ENCODE measurements at places on chromosomes 4 and X.

DNA sequence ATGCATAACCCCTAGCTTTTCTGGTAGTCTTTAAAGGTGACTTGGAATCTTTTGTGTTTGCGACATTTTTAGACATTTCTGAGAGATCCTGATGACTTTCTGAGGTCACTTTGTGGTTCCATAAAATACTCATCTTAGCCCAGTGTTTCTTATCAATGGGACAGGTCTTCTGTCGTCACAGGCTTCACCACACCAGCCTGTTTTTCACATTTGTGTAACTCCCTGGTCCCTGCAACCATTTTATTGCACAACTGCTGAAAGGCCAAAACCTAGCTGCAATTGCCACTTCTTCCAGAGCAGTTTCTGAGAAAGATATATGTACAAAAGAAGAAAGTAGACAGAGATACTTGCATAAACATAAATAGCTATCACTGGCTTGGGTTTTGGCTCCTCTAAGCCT is 120.9 kb downstream of the IL15 start:
- no peak for DNase-seq

DNA sequence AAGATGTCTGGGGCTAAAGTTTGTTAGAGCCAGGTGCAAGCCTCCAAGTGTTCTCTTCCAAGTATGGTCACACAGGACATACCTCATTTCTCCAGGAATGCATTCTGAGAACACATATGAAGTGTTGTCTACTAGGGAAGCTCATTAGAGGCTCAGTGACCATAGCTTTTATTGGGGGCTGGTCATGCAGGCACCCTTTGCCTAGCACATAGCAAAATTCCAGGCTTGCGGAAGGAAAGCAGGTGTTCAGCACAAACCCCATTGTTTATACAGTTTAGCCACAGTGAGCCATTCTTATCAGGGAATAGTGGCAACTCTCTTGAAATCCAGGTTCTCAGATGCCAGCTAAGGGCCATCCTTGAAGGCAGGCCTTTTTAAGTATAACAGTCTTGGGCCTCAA is 339.4 kb upstream of the ZCCHC13 start:
- DNase-seq: no peak

- DNase-seq: no peak
Observed at GRCh38 chr4:113469023-113469390, 292.5 kb downstream of the CAMK2D start.

DNA sequence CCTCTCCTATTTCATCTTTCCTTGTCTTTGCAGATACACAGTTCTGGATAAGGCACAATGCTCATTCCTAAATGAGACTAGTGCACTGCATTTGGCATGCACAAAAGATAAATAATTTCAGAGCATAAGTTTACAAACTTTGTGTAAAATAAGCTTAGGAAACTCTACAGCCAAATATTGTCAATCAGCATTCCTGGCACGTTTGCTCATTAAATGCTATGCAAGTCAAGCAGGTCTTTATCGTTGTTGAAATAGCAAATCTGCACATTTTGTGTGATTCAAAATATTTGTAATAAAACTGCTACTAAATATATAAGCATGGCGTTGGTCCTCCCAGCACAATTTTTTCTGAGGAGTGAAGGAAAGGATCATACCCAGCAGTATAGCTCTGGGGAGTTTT is 322.1 kb upstream of the NOCT start:
- no peak for DNase-seq

DNA sequence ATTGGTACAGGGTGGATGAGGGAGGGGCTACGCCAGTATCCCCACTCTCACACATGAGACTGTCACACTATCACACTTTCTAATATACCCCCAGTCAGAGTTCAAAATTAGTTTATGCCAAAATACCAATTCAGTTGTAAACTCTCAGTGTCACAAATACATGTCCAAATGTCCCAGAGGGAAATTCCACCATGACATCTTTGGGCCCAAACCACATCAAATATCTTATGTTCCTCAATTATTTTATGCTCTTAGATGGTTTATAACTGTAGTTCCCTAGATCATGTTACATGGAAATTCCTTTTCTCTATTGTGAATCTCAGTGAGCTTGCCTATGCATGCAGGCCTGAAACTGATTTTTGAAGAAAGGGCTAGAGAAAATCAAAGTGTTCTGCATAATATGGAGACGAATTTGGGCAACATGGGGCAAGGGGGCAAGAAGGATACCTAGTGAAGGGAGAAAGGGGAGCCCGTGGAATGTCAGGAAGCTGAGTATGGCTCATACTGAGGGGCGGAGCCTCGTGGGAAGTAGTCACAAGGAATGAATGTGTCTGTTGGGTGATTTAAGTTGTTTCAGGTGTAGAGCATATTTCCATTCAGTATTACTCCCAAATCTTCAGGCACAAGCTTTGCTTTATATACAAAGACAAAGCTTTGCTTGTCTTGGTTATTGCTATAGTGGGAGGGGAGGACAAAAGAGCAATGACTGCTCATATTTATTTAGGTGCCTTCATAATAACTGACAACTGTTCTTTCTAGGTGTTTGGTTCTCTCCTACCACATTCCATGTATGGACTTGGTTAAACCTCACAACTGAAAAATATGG is 40.8 kb downstream of the CLNK start:
- DNase-seq: no peak

GRCh38 chrX:150984169-150984824 is 1.2 kb downstream of the HMGB3 start:
- peak; percentile 10 for DNase-seq

DNA sequence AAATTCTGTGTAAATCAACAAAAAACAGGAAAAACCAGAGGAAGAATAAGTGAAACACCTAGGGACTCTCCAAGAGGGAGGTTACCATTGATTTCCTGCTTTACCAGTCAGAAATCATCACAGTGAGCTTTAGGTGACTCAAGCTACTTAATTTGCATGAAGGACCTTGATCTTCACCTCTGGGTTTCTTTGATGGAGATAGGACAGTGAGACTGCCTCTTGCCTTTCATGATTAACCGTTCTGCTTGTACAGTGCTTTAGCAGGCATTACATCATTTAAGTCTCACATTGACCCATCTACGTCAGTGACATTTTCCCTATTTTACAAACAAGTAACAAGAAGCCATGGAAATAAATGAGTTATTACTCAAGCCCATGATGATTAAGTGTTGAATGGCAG is 3.4 kb upstream of the GK start:
- DNase-seq: no peak

DNA sequence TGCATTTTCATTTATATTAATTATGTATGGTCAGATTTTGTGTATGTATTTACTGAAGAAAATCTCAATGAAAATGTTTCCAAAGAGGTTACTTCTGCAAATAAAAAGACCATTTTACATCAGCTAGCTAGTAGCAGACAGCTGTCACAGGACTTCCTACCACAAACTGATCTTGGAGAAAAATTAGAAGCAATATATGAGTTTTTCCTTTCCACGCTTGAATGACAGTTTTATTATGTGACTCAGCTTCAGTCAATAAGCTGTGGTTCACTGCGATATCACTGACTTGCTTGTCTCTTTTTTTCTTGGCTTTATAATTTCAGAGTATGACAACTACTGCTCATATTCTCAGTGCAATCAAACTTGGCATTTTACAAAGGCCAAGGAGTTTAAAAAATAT is 787.4 kb upstream of the GALNTL6 start:
- DNase-seq: no peak

- no peak for DNase-seq
Observed at GRCh38 chr4:107213880-107214279, 177.8 kb upstream of the DKK2 start.

- no peak for DNase-seq
Observed at GRCh38 chr4:118225511-118225910, 127.3 kb downstream of the PRSS12 start.

DNA sequence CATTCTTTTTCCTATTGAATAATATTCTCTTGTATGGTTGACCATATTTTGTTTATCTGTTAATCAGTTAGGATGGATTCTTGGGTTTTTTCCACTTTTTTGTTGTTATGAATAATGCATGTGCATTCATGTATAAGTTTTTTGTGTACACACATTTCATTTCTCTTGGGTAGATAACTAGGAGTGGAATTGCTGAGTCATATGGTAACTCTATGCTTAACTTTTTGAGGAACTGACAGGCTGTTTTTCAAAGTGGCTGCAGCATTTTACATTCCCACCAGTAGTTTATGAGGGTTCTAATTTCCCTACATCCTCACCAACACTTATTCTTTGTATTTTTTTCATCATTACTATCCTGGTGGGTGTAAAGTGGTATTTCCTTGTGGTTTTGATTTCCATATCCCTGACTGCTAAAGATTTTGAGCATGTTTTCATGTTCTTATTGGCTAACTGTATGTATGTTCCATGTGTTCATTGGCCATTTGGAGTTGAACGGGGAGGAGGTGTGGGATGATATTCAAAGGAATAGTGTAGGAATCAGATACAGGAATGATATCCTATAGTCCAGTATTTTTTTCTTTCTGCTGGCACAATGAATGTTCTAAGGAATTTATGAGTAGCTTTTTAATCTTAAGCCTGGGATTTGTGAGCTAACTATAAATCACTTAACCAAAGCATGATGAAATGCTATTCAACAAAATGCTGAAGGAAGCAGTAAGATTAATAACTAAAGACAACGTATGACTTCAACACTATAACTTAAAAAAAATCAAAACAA is 114.3 kb downstream of the AMELX start:
- no peak for DNase-seq

- no peak for DNase-seq
Observed at GRCh38 chr4:57102050-57102624, 8.0 kb downstream of the IGFBP7 start.

DNA sequence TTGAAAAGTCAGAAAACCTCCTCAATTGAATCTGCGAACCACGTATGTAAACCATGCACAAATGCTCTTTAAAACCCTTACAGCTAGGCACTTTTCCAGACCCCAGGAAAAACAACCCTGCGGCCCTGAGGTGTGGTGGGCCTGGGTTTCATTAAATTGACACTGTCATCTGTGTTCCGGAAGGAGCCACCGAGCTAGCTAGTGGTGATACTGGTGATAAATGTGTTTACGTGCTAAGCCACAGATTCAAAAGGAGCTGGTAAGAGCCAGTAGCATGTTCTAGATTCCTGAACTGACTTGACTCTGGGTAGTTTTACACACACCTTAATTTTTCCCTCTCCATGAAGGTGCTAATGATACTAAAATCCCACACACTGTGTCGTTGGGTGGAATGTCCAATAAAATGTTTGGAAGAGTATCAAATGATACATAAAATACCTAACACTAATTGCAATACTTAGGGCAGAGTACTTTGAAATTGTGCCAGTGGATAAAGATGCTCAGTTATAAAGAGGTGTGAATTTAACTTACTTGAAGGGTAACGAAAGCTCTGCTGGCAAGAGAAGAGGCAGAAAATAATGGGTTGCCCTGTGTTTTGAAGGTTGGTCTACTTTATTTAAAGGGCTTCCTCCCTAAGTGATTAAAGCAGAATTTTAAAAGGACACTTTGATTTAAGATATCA is 8.5 kb downstream of the SMS start:
- no peak for DNase-seq

GRCh38 chr4:142551517-142552305 is 294.4 kb downstream of the INPP4B start:
- no peak for DNase-seq

- DNase-seq: no peak
Observed at GRCh38 chr4:140662082-140662869, 93.5 kb upstream of the UCP1 start.

DNA sequence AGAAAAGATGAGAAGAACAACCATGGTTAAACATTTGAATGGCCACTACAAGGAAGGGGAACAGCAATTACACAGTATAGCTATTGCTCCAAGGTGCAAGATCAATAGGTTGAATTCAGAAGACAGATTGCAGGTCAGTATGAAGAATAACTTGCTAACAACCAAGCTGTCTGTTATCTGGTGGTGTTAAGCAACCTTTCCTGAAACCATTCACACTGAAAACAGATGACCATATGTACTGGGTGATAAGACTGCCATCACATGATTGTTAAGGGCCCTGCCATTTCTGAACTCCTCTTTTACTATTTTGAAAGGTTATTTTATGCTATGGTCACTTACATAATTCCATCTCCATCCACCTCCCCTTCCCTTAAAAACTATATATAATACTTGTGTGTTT is 6.8 kb downstream of the GABRA3 start:
- DNase-seq: no peak

DNA sequence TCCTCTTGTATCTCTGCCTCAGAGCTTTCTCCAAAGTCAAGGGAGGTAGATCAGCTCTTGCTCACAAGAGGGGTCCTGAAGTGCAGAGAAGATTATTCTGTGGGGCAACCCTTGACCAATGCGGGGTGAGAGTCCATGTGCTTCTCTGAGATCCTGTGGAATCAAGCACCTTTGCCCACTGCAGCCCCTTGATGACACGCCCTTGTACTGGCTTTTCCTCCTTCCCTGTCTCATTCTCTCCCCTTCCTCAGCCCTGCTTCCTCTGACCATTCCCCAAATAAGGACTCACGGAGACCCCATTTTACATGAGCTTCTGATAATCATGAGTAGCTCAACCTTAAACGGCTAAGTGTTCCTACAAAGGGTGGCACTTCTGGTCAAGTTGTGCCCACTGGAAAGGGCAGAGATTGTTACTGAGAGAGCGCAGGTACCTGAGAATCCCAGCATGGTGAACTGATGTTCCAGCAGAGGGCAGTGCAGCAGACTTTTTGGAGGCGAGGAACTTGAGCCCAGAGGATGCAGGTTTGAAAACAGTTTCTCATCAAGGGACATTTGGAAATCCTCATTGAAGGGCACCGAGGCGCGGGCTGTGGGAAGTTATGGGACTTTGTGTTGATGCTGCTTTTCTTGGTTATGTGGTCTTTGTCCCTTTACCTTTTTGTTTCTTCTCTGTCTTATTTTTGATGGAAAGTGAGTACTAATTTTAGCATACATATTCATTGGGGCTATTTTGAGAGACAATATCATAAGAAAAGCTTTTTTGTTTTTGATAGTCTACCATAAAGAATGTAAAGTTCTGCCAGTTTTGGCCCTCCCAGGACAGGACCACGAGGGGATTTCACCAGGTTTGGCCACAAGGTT is 201.3 kb downstream of the RBM46 start:
- DNase-seq: peak; percentile 42

- DNase-seq: no peak
Observed at GRCh38 chrX:122187069-122187713, 996.9 kb upstream of the GRIA3 start.

DNA sequence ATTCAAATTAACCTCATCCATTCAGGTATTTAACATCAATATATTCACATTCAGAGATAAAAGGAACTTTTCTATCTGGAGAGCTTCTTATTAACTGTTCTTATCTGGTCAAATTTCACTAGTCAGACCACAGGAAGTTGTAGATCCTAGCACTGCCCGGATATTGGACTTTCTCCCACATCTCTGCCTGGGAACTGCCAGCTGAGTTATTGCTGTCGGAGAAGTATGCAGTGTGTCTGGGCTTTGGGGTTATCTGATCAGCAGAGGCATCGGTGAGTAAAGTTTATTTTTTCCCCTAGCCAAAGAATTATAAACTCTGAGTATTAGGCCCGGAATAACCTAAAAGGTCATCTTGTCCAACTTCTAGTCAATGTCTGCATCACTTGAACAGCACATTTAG is 45.1 kb downstream of the OR13H1 start:
- DNase-seq: no peak

DNA sequence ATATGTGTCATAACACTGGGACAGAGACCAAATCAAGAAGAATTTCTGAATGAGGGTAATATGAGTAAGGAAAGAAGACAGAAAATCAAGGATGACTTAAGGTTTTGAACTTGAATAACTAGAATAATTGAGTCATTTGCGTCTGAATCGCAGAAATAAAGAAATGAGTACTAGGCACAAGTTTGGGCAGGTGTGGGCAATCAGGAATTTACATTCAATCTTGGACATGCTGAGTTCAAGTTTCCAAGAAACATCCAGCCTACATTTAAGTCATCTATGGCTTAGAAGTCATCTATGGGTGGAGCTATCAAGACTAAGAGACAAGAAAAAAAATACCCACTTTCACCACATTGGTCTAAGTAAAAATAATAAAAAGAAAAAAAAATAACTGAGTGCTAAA is 30.4 kb upstream of the WDR44 start:
- no peak for DNase-seq

Measured in stimulated activated naive CD8-positive, alpha-beta T cell treated with anti-CD3 and anti-CD28 coated beads, Interleukin-15, Interleukin-2, amounts not matched to agents 100 U/mL and 50 U/mL, for 24 hours (primary cell).